ENCODE measurements at places on chromosomes 6 and 20.
A peak's percentile ranks its signal among the peaks of the same experiment; 100 is the strongest.

DNA sequence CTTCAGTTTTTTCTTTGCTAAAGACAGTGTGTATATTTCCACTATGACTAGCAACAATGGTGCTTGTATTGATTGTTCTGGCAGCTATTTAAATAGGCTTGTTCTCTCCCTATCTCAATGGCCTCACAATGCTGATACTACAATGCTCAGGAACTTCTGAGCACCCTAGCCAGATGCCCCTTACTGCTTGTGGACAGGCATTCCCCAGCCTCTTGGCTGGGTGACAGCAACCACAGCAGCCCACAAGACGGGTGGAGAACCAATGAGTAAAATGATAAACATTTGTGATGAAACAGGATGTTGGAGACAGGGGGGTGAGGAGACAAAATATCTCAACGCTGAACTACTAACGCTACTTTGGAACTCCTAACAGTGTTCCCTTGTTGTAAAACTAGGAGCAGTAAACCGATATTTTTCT, 42.3 kb downstream of the HIVEP2 start:
- no peak for DNase-seq

DNA sequence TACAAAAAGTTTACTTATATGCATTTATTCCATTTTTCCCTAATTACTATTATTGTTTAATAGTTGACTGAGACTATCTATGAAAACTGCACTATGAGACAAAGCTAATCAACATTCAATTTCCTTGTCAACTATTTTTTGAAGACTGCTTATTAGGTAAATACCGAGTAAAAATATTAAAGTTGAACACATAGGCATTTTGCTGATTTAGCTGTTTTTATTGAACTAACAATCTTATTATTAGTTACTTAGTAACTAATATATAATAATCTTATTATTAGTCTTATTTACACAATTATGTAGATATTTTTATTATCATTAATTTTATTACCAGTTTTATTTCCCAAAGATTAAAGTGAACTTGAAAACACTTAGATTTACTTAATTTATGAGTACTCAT, 728.8 kb downstream of the TENT5A start:
- no peak for DNase-seq

DNA sequence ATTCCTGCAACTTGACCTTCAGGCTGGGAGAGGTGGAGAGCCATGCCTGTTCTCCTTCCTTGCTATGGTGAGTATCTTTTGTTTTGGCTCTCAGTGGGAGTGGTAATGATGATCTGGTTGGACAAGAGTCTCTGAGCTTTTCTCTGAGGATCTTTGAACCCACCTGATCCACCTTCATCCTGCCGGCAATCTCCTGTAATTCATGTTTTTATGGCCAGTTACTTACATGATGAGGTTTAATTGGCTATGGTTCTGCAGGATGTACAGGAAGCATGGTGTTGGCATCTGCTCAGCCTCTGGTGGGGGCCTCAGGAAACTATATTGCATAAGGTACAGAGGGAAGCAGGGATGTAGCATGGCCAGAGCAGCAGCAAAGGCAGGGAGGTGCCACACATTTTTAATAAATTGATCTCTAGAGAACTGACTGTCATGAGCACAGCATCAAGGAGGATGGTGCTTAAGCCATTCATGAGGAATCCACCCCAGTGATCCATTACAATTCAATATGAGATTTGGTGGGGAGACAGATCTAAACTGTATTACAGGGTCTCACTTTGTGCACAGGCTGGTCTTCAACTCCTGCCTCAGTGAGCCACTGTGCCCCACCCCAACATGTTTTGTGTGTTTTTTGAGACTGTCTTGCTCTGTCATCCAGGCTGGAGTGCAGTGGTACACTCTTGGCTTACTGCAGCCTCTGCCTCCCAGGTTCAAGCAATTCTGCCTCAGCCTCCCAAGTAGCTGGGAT, 10.0 kb downstream of the HSPA1B start:
- DNase-seq: no peak

DNA sequence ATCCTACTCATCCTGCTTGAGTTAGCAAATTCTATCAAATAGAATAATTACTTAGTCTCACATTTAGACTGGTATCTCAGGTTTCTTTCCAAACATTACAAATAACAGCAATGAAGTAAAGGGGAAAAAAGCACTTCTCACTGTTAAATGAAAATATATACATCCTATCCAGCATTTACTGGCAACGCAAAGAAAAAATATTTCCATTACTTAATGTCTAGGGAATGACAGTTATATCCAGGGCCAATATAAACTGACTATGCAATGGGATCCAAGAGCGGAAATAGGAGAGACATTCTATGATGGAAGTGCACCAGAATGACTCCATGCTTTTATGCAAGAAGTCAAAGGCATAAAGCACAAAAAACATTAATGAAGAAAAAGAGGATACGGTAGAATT, 60.3 kb downstream of the ME1 start:
- DNase-seq: no peak

DNA sequence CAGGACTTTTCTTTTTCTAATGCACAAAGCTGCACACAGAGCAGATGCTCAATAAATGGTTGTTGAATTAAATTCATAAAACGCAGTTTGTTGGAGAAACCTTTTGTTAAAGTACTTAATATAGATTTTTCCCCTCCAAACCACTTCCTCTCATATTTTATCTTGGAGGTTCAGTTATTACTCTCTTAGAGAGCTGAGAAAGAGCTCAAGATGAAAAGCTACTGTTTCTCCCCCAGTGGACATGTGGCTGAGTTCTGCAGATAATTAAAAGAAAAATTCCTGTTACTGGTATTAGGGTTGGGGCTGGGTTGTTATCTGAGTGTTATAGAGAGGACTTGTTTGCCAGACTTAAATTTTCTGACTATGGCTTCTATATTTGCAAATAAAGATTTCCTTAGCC, 294.0 kb downstream of the TBC1D7 start:
- DNase-seq: no peak

DNA sequence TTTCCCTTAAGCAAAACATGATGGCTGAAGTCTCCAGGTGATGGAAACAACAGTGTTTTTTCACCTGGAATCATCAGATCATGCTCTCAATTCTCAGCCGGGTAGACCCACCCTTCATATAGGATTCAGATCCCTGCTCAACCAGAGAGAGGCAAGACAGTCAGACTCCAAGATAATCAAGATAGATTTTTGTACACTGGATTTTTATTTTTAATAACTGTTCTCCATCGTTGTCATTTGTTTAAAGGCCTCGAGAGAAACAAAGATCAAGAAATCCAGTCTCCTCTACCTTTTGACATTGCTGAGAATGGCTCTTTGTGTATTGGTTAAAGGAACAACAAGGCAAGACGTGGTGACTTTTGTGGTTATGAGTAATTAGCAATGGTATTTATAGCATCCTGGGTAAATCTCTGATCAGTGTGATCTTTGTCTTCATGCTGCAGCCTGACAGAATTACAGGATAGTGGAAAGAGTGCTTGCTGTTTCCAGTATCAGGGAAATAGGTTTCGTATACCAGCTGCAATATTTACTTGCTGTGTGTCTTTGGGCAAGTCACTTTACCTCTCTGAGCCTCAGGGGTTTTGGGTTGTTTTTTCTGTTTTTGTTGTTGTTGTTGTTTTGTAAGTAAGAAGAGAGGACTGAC, 29.9 kb downstream of the ID4 start:
- no peak for DNase-seq

DNA sequence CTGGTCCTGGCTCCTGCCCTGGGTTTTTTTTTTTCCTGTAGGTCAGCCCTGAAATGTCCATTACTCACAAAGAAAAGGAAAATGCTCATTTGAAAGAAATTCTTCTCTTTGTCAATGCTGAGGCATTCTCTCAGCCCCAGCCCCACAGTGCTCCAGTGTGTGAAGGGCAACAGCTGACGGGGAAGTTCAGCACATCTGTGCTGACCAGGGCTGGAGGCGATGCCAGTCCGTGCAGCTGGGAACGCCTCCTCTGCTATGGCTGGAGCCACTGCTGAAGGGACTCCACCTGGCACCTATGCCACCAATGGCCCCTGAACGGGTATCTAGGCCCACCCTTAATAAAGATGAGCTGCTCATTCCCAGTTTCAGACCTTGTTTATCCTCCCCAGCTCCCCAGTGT, 71.9 kb upstream of the SLCO4A1 start:
- DNase-seq: no peak

DNA sequence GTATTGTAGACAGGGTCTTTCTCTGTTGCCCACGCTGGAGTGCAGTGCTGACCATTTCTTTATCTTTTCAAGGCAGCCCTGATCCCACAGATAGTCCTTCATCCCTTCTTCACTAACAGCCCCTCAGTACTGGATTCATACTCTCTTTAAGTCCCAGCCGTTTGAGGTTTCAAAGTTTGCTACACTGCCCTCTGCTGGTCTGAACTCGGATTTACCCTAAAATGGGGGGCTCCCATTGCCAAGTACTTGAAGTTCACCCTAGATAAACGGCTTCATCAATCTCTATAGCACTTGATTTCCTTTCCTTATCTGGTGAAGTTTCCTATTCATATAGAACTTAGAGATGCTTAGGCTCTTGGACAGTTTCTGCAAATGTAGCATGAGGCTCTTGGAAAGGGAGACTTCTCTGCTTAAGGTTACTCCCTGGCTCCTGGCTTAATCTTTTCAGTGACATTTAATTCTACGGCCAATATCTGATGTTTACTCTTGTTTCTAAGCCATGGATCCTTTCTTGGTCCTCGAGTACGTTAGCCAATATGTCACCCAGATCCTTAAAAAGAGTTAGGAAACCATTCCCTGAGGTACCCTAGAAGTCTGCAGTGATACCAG, 21.4 kb upstream of the PREP start:
- DNase-seq: peak; percentile 51

GRCh38 chr20:17541996-17542395, 10.8 kb upstream of the BFSP1 start:
- DNase-seq: no peak

- DNase-seq: no peak
Measured at GRCh38 chr6:170243386-170243785, 47.5 kb downstream of the DLL1 start.

GRCh38 chr6:158039571-158040050, 57.9 kb downstream of the SYNJ2 start:
- no peak for DNase-seq

DNA sequence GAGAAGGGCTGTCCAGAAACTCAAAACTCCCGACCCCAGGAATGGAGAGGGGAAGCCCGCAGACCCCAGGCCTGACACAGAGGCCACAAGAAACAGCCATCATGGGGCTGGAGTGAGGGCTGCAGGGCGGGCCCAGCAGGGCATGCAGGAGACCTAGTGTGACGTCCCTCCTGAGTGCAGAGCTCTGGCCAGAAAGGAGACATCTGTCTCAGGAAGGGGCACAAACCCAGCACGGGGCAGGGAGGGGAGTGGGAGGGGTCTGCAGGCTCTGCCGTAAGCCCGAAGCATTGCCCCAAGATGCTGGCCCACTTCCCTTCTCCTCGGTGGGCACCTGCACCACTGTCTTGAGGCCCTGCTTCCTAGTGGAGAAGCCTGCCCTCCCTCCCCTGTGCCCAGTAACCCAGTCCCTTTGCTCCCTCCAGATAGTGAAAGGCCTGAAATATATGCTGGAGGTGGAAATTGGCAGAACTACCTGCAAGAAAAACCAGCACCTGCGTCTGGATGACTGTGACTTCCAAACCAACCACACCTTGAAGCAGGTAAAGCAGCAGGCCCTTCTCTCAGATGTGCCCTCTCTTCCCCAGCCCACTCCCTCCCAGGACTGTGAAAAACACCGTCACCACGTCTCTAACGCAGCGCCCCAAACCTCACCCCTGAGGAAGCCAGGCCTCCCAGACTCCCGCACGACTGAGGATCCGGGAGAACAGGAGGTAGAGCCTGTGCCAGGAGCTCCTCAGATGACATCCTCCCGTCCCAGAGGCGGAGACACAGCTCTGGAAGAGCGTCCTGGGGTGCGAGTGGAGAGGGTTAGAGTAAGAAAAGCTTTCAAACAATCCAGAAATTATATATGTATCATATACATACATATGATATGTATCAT, 9.7 kb downstream of the CST7 start:
- no peak for DNase-seq
